NCI-H510A (cell line): ENCODE measurements at places on chromosomes 5 and 9.

DNA sequence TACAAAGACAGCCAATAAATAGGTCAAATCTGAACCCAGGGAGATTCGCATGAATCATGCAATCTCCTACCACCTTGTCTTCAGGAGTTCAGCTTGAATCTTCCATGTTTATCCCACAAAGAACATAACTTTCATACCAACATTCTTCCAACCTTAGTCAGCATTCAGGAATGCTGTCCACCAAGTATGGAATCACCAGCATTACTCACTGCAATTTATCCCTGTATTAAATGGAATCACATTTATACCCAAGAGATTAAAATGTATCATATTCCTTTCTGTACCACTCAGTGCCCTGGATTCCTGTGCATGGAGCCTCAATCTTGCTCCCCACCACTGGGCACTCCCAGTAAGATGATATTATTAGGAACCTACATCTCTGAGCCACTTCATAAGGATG is 162.6 kb downstream of the GLIS3 start:
- DNase-seq = no peak

GRCh38 chr5:28576022-28576421 is 1537.6 kb upstream of the CDH9 start:
- DNase-seq = no peak

DNA sequence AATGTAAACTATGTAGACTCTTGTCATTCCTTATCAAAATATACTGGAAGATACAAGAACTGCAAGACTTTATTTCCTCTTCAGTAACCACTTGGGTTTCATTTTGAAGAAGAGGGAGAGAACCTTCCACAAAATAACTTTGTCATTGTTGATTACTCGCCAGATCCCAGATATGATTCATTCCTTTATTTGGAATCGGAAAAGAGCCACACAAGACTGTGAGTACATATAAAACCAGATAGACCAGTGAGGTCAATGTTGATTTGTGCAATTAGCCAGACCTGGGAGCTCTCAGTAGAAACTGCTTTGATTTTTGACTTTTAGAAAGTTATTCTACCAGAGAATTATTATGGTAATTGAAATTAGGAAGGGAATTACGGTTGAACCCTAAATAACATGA is 146.1 kb downstream of the TMEM167A start:
- DNase-seq = no peak

- no peak for DNase-seq
These were observed 30.4 kb upstream of the FABP6 start for GRCh38 chr5:160198841-160199409.

- DNase-seq = no peak
These were observed 52.8 kb downstream of the IRF1 start for GRCh38 chr5:132437604-132438266.

- DNase-seq = no peak
These were observed 11.3 kb upstream of the SKP1 start for GRCh38 chr5:134188092-134188491.

- no peak for DNase-seq
These were observed 1.2 kb downstream of the ZNF608 start for GRCh38 chr5:124745007-124745927.

- DNase-seq = no peak
These were observed 397.8 kb downstream of the EFNA5 start for GRCh38 chr5:107272954-107273353.

- no peak for DNase-seq
These were observed 79.3 kb upstream of the MAP3K1 start for GRCh38 chr5:56735849-56736641.

DNA sequence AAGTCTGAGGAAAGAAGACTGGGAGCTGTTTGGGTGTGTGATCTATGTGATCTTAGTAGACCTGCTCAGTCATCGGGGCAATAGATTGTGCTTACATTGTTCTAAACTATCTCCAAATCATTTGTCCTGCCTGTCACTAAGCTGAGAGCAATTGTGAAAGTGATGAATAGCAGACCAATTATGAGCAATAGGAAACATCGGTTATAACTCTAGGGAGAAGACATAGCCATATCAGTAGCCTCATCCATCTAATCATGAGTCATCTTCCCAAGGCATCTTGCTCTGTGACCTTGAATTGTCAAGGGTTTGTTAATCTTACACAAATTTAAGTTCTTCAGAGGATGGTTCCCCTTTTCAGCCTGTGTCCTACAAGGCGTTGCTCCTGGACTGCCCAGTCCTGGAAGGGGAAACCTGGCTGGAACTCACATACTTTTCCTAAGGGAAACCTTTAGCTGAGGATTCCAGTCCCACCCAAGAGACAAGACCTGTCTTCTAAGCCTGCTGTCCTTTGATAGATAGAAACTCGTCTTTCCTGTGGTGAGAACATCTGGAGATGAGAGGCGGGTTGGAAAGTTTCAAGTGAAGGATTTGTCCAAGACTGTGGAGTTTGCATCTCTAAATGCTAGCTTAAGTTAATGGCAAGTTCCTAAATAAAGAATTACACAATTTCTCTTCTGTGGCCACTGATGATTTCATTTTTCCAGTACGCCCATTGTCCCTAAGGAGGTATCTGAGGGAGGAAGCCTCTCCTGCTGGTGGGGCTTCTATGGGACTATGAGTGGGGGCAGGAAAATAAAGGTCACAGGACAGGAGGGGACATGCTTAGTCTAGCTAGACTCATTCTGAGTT is 53.9 kb upstream of the TRIM32 start:
- DNase-seq = no peak
